ENCODE measurements at places on chromosomes 12 and 14. TPM values are rescaled to one million over a fixed set of nuclear protein-coding genes. Genes with fewer than 3 reads are reported as not detected.
A peak's percentile ranks its signal among the peaks of the same experiment; 100 is the strongest.

The TDRD9 gene
- total RNA-seq, result 1.6 TPM

GRCh38 chr12:131375261-131375971 is 335.5 kb upstream of the SFSWAP start:
- no peaks in the 10 kb centered on the region for H3K27me3 ChIP-seq
- H3K4me3 ChIP-seq, result no peak overlapping the region
- no peaks in the 10 kb centered on the region for H3K36me3 ChIP-seq
- no peaks in the 10 kb centered on the region for H3K4me1 ChIP-seq
- DNase-seq, result no peak

The GLS2 gene
- total RNA-seq, result 7.3 TPM

DNA sequence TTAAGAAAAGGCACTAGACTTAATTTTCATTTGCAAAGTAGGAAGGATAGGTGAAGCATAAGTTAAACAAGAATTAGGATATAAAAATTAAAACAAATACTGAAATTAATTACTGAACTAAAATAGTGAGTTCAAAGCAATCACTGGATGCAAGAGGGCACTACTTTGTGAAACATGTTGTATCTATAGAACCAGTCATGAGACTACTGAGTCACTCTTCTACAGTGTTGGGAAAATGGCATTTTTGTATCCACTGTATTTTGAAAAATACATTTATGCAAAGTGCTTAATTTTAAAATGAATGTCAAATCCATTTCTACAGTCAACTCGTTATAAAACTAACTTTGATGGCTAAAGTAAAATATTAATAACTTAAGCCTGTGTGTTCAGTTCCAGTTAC is 47.9 kb downstream of the SEL1L start:
- H3K36me3 ChIP-seq, result peaks cover 33% of the 10 kb centered on the region
- no peak overlapping the region for H3K4me3 ChIP-seq
- no peak for DNase-seq

DNA sequence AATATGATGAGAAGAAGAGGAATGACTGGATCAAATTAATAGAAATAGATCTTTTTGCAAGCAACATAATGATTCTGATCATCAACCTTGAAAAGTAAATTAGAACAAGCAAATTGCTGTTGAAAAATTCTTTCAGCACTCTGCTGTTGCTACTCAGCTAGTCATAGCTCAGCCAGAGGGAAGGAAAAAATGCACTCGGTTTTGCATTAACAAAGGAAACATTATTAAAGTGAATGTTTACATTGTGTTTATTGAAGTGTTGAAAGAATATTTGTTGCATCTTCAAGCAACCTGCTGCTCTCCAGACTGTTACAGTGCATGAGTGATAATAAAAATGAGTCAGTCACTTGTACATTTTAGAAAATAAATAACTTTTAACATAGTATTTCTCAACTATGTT is 26.5 kb downstream of the AP5M1 start:
- no peak overlapping the region for H3K4me3 ChIP-seq
- H3K27ac ChIP-seq, result no peak overlapping the region
- H3K27me3 ChIP-seq, result no peaks in the 10 kb centered on the region
- no peak for DNase-seq
- H3K4me1 ChIP-seq, result no peaks in the 10 kb centered on the region

The GLIPR1L1 gene
- total RNA-seq, result not detected

- H3K27me3 ChIP-seq, result no peaks in the 10 kb centered on the region
- H3K27ac ChIP-seq, result no peak overlapping the region
- H3K36me3 ChIP-seq, result no peaks in the 10 kb centered on the region
- H3K4me3 ChIP-seq, result no peak overlapping the region
- no peak for DNase-seq
- H3K4me1 ChIP-seq, result peaks cover 48% of the 10 kb centered on the region
Measured at GRCh38 chr14:68665792-68666204, 127.1 kb downstream of the ZFP36L1 start.

DNA sequence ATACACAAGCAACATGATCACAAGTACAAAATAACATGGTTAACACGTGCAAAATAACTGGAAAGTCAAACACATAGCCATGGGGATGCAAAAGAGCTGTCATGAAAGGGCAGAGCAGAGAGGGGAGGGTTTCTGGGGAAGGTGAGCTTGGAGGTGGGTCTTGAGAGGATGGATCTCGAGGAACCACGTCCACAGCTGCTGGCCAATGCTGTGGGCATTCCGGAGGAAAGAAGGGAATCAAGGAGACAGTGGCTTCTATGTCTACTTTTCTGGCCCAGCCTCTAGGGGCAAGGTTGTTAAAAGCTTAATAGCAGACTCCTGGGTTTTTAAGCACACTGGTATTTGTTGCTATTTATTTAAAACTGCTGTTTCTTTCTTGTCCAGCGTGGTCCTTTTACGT is 8.4 kb upstream of the MYH7 start:
- H3K27me3 ChIP-seq, result peaks cover 2% of the 10 kb centered on the region
- no peak overlapping the region for H3K4me3 ChIP-seq
- H3K27ac ChIP-seq, result no peak overlapping the region
- no peaks in the 10 kb centered on the region for H3K4me1 ChIP-seq

DNA sequence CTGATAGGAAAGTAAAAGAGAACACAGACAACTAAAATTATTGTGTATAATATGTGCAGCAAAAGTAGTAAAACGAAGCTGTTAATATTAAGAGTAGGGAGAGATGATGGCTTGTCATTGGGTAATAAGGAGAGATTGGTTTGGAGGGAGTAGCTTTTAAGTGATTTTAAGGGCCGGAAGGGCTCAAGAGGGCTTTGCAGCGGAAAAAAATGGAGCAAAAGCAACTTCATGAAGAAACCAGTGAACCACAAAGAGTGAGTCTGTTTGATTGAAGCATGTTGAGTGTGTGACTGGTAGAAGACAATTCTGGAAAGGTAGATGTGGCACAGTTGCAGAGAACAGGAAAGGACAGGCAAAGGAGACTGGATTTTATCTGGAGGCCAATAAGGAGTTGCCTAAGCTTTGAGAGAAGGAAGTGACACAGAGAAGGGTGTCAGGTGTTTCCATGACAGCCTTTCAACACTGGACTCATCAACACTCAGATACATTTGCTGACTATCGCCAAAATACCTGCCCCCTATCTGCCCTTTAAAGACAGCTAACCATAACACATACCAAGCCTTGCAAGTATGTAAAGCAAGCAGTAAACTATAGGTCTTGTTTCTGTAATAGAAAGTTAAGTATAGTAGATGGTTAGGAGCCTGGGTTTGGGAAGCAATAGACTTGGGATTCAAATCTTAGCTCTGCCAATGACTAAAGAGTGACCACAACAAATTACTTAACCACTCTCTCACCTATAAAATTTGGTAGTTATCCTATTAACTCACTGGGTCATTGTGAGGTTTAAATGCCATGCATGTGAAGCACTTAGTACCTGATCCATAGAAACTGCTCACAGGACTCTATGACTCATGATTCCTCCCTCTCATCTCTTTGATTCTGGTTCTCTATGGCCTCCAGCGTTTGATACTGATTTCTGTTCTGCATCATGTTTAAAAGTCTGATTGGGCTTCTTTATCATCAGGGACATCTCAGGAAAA is 117.3 kb upstream of the LMNTD1 start:
- no peak overlapping the region for H3K4me3 ChIP-seq
- no peak for DNase-seq
- H3K27me3 ChIP-seq, result no peaks in the 10 kb centered on the region
- H3K4me1 ChIP-seq, result no peaks in the 10 kb centered on the region
- H3K27ac ChIP-seq, result no peak overlapping the region

DNA sequence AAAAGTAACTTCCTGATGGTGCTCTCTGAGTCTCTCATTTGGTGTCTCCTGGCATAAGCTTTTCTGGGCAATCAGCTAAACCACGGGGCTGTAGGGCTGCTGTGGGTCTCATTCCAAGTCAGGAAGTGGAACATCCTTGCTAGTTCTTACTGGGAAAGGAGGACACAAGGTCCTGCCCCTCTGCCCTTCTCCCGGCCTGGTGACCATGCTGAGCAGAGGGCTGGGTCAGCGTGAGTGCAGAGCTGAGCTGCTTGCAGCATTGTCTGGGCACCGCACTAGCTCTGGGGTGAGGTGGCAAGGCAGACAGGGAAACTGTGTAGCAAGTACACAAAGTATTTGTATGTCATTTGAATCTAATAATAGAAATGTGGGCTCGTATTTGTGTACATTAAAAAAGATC is 45.0 kb upstream of the ASPG start:
- H3K4me1 ChIP-seq, result no peaks in the 10 kb centered on the region
- no peak for DNase-seq
- no peak overlapping the region for H3K27ac ChIP-seq
- peaks cover 6% of the 10 kb centered on the region for H3K27me3 ChIP-seq
- no peaks in the 10 kb centered on the region for H3K36me3 ChIP-seq

DNA sequence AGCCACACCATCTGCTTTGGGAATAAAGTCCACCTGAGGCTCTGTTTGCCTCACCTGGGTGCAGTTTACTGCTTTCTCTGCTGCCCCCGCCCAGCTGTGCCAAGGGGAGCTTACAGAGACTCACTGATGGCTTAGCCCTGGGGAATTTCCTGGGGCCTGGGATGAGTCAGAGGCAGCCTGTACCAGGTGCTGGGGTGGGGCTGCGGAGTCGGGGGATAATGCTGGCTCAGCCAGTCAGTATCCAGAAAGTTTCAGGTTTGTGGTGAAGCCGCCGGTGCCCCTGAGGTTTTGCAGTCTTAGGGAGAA is 22.3 kb downstream of the PLEKHG3 start:
- H3K27me3 ChIP-seq, result no peaks in the 10 kb centered on the region
- H3K4me1 ChIP-seq, result peaks cover 19% of the 10 kb centered on the region
- no peaks in the 10 kb centered on the region for H3K36me3 ChIP-seq
- DNase-seq, result peak; percentile 28

The TRHDE gene
- total RNA-seq, result not detected

The PUS7L gene
- total RNA-seq, result 18.7 TPM

- H3K36me3 ChIP-seq, result no peaks in the 10 kb centered on the region
- no peak for DNase-seq
- no peaks in the 10 kb centered on the region for H3K4me1 ChIP-seq
Measured at GRCh38 chr12:99067171-99067785, 422.2 kb downstream of the APAF1 start.

The CFAP251 gene
- 2.0 TPM for total RNA-seq

DNA sequence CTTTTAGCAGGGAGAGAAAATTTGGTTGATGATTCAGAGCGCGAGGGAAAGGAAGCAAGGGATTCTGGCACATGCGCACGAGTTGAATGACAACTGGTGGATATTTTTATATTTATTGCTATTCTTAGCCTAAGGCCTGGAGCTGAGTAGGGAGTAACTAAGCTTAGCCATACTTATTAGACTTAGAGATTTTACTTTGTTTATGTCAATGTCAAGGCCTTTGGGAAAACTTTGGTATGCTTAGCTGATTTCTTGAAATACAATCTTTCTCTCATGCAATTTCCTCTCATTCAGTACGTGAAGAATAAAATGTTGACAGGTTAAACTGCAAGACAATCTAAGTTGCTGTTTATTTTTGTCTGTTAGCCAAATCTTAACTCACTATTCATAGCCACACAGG is 101.1 kb downstream of the CRADD start:
- H3K4me1 ChIP-seq, result peaks cover 44% of the 10 kb centered on the region
- DNase-seq, result no peak
- H3K36me3 ChIP-seq, result peaks cover 25% of the 10 kb centered on the region

DNA sequence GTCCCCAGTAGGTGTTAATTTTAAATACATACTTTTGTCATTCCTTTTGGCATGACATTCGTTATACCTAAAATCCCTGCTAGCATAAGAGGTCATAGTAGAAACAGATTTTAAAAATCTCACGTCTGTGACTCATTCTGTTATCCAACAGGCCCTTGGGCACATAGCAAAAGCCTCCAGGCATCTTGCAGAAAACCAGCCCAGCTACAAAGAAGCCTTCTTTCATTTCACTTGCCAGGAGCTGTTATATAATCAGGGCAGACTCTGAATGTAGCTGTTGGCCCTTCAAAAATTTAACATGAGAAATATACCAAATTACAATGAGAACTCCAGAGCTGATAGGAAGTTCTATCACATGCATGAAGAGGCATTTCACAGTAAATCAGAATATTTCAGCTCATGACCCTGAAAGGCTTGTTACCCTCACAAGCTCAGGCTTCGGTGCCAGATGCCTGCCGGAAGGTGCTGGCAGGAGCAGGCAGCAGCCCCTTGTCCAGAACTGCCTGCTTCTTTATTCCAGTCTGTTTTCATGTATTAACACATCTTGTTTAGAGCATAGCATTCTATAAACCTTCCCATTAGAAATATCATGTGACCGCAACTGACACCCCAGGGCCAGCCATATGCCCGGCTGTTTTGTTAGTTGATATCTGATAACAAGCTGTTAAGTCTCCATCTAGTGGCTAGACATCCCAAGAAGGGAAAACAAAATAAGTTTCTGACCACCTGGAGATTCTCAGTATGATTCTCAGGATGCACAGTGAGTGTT is 17.8 kb downstream of the E2F7 start:
- no peak for DNase-seq
- H3K36me3 ChIP-seq, result peaks cover 2% of the 10 kb centered on the region
- H3K27me3 ChIP-seq, result no peaks in the 10 kb centered on the region
- no peak overlapping the region for H3K4me3 ChIP-seq
- H3K27ac ChIP-seq, result no peak overlapping the region
- peaks cover 3% of the 10 kb centered on the region for H3K4me1 ChIP-seq

GRCh38 chr12:13880613-13881012 is 100.8 kb downstream of the GRIN2B start:
- H3K4me1 ChIP-seq, result no peaks in the 10 kb centered on the region
- H3K4me3 ChIP-seq, result no peak overlapping the region
- DNase-seq, result no peak
- H3K36me3 ChIP-seq, result no peaks in the 10 kb centered on the region
- H3K27me3 ChIP-seq, result no peaks in the 10 kb centered on the region
- H3K27ac ChIP-seq, result no peak overlapping the region

DNA sequence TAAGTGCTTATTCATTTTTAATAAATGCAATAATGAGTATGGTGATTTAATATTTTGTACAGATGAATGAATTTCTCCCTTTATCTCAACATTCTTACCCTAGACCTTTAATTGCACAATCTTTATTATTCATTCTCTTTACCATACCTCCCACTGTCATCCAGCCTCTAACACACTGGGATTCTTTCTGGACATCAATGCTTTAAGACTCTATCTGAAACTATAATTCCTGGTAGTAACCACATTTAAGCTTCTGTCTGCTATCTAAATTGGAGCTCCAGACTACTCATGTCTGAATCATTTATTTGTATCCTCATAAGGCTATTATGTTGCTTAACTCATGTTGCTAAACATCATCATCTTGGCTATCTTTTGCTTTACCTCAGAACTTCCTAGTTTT is 270.2 kb downstream of the ALG10B start:
- no peak overlapping the region for H3K4me3 ChIP-seq
- H3K27me3 ChIP-seq, result no peaks in the 10 kb centered on the region
- H3K36me3 ChIP-seq, result no peaks in the 10 kb centered on the region
- no peak overlapping the region for H3K27ac ChIP-seq
- no peaks in the 10 kb centered on the region for H3K4me1 ChIP-seq

GRCh38 chr12:1911598-1912575 is 6.6 kb downstream of the CACNA2D4 start:
- H3K4me1 ChIP-seq, result peaks cover 19% of the 10 kb centered on the region
- peaks cover 4% of the 10 kb centered on the region for H3K27me3 ChIP-seq

The TTC8 gene
- 4.0 TPM for total RNA-seq

DNA sequence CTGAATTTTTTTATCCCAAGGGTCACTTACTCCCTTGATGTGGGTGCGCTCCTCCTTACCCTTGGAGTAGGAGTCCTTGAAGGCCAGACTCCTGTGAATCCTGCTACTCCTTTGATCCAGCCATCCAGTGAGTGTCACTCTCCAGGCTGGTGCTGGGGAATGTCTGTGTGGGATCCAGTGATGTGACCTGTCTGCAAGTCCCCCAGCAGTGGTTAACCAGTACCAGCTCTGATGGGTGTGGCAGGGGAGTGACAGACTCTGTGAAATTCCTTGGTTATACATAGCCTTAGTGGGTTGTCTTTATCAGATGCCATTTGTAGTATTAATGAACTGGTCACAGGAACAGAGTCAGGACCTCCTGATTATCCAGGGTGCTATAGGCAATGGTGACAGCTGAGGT is 409.5 kb upstream of the LMO3 start:
- H3K4me3 ChIP-seq, result no peak overlapping the region

The CD163L1 gene
- not detected for total RNA-seq

The NID2 gene
- total RNA-seq, result not detected
